ENCODE measurements at places on chromosomes 1 and 21. TPM values are rescaled to one million over a fixed set of nuclear protein-coding genes. Genes with fewer than 3 reads are reported as not detected.

Gene TNFRSF8
- 2.2 TPM for total RNA-seq

Gene HES3
- not detected for total RNA-seq

Gene PTCH2
- total RNA-seq = 1.2 TPM

Gene GJA8
- total RNA-seq = not detected

Gene C1orf167
- total RNA-seq = not detected

Gene ITLN1
- total RNA-seq = not detected

Gene KCNT2
- not detected for total RNA-seq

Gene OR2L2
- total RNA-seq = 0.18 TPM

Gene HAPLN2
- total RNA-seq = not detected

Gene TIE1
- not detected for total RNA-seq

Gene SPATA45
- not detected for total RNA-seq

Gene PEAR1
- not detected for total RNA-seq

Gene ADGRL2
- not detected for total RNA-seq

Gene THEM4
- 22.8 TPM for total RNA-seq

Gene TTC3
- total RNA-seq = 69.8 TPM

Gene NHLH1
- total RNA-seq = 0.46 TPM

Gene CD160
- total RNA-seq = not detected

Gene LRRC38
- not detected for total RNA-seq

Gene LRRC42
- total RNA-seq = 13.8 TPM

Gene OR2L5
- total RNA-seq = not detected

Gene DIPK1A
- total RNA-seq = 16.0 TPM

Gene UTS2
- 5.9 TPM for total RNA-seq

Gene SH3BP5L
- 27.3 TPM for total RNA-seq

Gene C8A
- total RNA-seq = not detected

Gene CLCA1
- not detected for total RNA-seq

Gene WNT3A
- total RNA-seq = not detected

Gene SYTL1
- total RNA-seq = 76.0 TPM

Gene CROCC
- total RNA-seq = 30.2 TPM

Gene EXTL1
- not detected for total RNA-seq

Gene TPTE
- not detected for total RNA-seq

Gene PCBP3
- total RNA-seq = not detected

Gene BRINP3
- total RNA-seq = not detected

Gene EPHA10
- 0.12 TPM for total RNA-seq

Gene GCSAML
- not detected for total RNA-seq

Gene FAM3B
- total RNA-seq = not detected

Gene KIF17
- not detected for total RNA-seq

Gene COL8A2
- 0.24 TPM for total RNA-seq

Gene TFF2
- total RNA-seq = not detected

Gene MMP23B
- total RNA-seq = 0.32 TPM

Gene MAP1LC3C
- total RNA-seq = not detected

Gene PGLYRP3
- not detected for total RNA-seq

Gene CACNA1S
- not detected for total RNA-seq

Gene ATP13A2
- total RNA-seq = 27.6 TPM

Gene SPRR1B
- not detected for total RNA-seq

Gene ATAD3C
- total RNA-seq = 0.86 TPM

Gene LHX8
- not detected for total RNA-seq
